ENCODE measurements at places on chromosomes 7 and 10. TPM values are rescaled to one million over a fixed set of nuclear protein-coding genes. Genes with fewer than 3 reads are reported as not detected.

DNA sequence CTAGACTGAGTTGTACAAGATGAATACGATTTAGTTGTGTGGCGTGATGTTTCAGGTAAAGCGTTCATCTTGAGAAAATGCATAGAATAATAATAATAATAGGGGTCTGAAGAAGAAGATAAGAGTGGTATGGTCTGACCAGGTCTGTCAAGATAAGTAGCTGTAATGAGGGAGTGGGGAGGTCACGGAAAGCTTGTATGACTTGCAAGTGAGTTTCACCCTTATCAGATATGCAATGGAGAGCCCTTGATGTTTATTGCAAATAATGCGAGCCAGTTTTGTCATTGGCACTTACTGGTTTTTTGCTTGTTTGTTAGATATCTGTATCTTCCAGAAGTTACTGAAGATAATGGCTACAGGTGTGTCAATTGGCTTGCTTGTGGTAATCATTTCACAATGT lies 611.5 kb downstream of the CNTNAP2 start:
- no peak for DNase-seq

GRCh38 chr7:134083766-134084487 lies 43.2 kb upstream of the LRGUK start:
- DNase-seq: no peak

GIMAP4 gene
- not detected for total RNA-seq

- DNase-seq: no peak
These were observed 2.6 kb upstream of the RFC2 start for GRCh38 chr7:74256491-74257408.

GRCh38 chr10:81873932-81874816 lies 820 bp upstream of the NRG3 start:
- no peak for DNase-seq

DNA sequence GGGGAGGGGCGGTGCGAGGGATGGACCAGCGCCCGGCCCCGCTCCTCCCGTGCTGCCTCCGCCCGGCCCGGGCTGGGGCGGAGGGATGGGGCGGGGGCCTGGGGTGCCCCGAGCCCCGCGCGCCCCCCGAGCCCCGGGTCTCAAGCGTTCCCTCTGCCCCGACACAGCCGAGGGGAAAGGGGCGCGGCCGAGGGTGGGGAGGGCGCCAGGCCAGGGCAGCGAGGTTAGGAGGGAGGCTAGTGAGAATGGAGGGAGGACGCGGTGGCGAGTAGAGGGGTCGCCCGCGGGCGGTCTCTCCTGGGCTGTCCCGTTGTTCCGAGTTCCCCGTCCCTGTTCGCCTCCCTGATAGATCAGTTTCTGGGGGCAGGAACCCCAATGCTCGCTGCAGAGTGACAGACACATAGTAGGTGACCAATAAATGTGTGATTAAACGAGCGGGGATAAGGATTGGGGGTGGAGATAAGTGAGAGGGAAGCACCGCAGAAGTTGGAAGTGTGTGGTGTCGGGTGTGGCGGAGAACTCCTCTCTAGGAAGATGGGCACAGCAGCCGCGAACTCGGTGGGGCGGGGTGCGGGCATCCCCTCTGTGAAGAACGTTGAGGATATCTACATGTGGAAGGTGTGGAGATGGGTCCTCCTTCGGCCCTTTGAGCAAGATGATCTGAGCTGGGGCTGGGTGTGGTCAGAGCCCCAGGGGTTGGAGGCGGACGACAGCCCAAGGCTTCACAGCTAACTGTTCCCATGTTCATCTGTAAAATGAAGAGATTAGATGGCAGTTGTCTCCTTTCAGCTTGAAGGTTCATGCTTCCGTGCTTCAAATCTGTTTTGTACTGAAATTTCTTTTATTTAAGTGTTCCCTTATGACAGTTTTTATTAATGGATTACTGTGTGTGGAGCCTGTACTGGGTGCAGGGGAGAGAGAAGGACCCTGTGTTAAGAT lies 580 bp downstream of the ZNF775 start:
- peak; percentile 27 for DNase-seq

- no peak for DNase-seq
These were observed 285.5 kb upstream of the IGFBP3 start for GRCh38 chr7:46206476-46207060.

DNA sequence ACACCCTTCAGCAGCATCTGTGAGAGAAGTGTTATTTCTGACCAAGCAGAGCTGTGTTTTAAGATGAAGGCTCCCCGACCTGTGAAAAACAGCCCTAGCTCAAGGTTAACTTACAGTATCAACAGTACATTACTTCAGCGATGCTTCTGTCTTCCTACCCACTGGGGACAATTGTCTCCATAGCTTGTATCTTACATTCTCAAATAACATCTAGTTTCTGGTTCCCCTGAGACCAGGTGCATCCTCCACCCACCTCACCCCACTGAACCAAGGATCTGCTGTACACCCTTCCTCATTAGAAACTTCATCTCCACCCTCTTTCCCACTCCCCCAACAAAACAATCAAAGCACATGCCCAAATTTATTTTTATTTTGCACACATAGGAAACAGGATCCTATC lies 102.0 kb downstream of the VOPP1 start:
- no peak for DNase-seq

- DNase-seq: no peak
These were observed 260.1 kb upstream of the LRRN3 start for GRCh38 chr7:110830778-110831177.

DNA sequence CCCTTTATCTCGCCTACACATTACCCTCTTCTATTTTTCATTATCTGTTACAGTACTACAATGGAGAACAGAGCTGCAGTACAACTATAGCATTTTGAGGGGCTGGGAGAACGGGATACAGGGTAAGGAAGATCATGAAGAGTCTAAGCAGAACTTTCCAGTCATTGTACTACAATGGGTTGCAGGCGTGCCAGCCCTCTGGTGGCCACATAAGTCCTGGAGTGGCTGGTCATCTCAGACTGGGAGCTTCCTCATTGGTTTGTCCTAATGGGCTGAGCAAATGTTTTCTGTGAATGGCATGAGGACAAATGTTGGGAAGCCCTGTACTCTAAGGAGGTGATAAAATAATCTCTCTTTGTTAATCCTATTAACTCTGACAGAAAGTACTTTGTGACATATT lies 33.0 kb downstream of the TMEM106B start:
- DNase-seq: peak; percentile 10

GRCh38 chr10:11794566-11794965 lies 28.6 kb upstream of the PROSER2 start:
- no peak for DNase-seq

GRCh38 chr10:17428351-17429097 lies 25.9 kb downstream of the ST8SIA6 start:
- DNase-seq: no peak

DNA sequence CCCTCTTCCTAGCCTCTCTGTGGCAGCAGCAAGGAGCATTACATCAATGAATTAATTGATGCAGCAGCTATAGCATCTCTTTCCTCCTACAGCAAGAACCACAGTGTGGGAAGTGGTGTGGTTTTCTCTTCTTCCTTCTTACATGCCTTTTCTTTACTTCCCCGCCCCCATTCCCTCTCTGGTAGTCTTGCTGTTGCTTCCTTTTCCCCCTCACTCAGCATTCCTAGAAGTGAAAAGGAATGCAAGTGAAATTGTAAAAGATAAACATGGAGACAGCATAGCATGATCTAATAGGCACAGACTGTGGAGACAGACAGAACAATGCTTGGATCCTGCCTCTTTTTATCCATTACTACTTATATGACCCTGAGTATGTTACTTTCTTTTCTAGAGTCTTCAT lies 370.5 kb upstream of the BMPER start:
- no peak for DNase-seq

- no peak for DNase-seq
These were observed 325.6 kb downstream of the PHTF2 start for GRCh38 chr7:78124216-78124615.

DNA sequence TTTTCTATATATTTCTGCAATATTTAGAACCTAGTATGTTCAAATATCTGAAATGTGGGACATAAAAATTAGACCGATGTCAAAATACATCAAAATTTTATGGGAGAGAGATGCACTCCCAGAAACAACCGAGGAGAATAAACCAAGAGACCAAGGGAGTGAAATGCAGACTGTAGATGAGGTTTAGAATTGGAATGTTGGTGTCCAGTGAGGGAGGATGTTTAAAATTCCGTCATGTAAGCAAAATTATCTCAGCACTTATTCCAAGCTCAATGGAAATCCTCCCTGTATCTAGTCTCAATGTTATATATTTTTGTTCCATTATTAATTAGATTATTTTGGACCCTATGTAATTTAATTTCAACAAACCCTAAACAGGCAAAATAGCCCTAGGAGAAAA lies 61.9 kb upstream of the MAGI2 start:
- no peak for DNase-seq

DNA sequence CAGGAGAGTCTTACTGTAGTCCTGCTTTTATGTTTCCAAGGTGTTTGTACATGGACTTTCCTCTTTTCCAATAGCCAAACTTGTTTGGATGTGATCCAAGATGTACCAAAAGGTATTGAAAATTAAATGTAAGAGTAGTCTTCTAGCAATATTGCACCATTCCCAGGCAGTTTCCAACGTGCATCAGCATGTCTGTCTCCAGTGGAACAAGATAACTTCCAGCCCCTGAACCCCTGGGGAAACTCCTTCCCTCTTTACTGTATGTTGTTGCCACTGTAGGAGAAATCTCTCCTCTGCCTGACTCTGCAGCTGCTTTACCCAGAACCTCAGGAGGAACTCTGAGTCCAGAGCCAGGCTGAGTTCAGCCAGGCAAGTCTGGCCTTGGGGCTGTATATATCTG lies 18.5 kb downstream of the ARMC10 start:
- DNase-seq: no peak

DNA sequence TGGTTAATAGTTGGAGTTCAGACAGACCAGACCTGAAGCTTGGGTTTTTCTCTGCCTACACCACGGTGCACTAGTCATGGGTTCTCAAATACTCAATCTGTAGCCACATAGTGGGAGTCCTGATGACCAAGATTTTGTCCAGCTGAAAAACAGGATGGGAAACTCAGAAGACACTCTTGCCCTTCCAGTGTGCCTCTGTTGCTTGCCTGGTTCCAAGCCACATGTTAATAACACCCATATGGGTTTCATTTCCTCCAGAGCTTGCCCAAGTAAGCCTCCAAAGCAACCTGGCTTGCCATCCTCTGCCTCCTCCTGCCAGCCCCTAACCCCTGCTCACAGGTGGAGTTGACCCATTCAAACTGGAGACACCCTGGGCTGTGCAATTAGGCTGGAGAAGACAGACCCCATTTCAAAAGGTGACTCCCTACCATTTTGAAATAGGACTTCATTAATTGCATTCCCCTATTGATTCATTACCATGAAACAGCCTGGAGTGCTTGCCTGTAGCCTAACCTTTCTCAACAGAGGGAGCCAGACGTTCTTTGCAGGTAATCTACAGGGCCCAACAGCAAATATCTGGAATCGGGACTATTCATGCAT lies 108.0 kb upstream of the HABP2 start:
- no peak for DNase-seq

KLLN gene
- not detected for total RNA-seq

ADCYAP1R1 gene
- not detected for total RNA-seq

- no peak for DNase-seq
These were observed 4.9 kb upstream of the MCU start for GRCh38 chr10:72687035-72687434.

GRCh38 chr10:47019155-47020145 lies 108.2 kb downstream of the PTPN20 start:
- no peak for DNase-seq

DNA sequence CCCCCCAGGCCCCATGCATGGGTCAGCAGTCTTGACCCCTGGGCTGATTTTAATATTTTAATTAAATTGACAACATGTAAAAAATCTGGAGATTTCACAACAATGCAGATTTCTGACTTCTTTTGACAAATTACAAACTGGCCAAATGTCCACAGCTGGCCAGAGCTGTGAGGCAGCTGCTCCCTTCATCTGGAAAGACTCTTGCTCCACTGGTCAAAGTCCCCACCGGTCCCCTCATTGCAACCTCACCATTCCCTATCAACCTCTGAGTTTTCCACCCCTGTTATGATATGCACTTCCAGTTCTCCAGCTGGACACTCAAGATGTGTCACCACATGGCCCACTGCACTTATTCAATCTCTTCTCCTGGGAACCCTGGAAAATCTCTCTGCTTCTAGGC lies 266.2 kb downstream of the KCNMA1 start:
- DNase-seq: no peak

GRCh38 chr10:51076299-51076841 lies 2.1 kb downstream of the PRKG1 start:
- no peak for DNase-seq
